Retinal pigment epithelial cell (primary cell): ENCODE measurements at places on chromosomes 7 and 10.

DNA sequence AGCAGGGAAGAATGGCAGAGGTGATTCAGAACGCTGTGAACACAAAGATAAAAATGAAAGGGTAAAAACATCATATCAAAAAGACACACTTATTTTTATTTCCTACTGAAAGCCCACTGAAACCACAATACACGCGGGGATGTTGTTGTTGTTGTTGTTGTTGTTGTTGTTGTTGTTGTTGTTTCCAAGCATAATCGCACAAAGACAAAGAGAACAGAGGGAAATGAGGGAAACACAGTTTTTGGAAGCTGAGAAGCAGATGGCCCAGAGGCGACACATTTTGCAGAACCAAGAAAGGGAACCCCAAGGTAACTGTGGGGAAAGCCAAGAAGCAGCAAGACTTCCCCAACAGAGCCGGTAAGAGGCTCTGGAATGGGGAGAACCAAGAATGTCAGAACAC lies 113.9 kb downstream of the PARD3 start:
- no peak for DNase-seq

- DNase-seq, result no peak
Measured at GRCh38 chr10:104329735-104330134, 8.5 kb downstream of the ITPRIP start.

- DNase-seq, result no peak
Measured at GRCh38 chr10:88687853-88688467, 18.1 kb upstream of the LIPK start.

DNA sequence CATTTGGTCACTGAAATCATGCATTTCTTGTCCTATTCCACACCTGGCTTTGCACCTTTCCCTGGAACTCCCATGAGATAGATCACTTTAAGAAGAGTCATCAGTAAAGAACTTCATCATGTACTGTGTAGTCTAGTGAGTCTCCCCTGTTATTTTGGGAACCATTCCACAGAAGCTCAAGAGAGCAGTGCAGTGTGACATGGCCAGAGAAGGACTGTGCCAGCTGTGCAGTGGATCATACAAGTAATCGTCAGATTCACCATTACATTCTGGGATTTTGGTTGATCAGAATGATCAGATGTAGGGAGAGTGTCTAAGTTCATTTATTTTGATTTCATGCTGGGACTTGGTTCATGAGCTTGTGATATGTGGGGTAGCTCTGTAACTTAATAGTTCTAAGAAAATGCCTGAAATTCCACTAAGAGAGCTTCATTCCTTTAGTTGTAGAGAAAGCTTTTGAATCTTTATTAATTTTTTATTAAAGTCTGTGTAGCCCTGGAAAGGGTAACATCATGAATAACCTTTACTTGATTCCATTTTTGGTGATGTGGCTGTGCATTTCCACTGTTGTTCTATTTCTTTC lies 166.8 kb downstream of the SUGCT start:
- no peak for DNase-seq

- DNase-seq, result no peak
Measured at GRCh38 chr7:87119581-87119980, 32.7 kb upstream of the DMTF1 start.

- DNase-seq, result no peak
Measured at GRCh38 chr10:126135941-126136595, 239.7 kb downstream of the FANK1 start.

GRCh38 chr7:56290548-56290947 lies 174.3 kb upstream of the NUPR2 start:
- no peak for DNase-seq

DNA sequence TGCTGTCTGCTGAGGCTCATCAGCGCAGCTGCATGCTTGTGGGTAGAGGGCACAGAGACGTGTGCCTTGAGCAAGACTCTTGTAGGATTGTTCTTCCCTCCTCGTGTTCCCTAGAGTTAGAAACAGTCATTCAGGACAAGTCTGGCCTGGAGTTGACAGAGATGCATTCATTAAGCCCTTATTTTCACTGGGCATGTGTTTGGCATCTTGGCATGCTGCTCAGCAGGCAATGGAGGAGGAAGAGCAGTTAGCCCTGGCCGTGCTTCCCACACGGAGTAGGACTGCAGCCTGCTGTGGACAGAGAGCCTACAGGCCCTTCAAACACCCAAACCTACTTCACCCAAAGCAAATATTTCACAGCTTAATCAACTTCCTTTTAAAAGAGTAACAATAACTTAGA lies 73.0 kb upstream of the GJD4 start:
- no peak for DNase-seq

GRCh38 chr7:141462958-141463357 lies 88.3 kb upstream of the AGK start:
- DNase-seq, result no peak

- DNase-seq, result no peak
Measured at GRCh38 chr10:130026670-130027456, 62.8 kb upstream of the EBF3 start.

DNA sequence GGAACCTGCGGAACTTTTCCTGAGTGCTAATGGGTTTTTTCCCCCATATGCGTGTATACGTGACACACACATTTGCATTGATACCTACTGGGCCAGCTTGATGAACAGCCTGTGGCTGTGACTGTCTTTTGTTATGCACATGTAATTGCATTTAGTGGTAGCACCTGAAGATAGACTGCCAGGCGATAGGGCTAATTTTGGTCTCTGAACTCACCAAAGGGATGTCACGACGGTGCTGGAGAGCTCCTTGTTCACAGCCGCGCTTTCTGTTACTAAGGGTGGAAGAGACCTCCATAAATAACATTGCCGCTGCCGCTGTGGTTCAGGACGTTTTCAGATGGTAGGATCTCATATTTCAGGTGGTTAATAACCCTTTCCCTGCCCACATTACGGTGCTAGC lies 133.2 kb downstream of the CAMK1D start:
- no peak for DNase-seq

- DNase-seq, result no peak
Measured at GRCh38 chr7:121398246-121398645, 2.1 kb upstream of the FAM3C start.

DNA sequence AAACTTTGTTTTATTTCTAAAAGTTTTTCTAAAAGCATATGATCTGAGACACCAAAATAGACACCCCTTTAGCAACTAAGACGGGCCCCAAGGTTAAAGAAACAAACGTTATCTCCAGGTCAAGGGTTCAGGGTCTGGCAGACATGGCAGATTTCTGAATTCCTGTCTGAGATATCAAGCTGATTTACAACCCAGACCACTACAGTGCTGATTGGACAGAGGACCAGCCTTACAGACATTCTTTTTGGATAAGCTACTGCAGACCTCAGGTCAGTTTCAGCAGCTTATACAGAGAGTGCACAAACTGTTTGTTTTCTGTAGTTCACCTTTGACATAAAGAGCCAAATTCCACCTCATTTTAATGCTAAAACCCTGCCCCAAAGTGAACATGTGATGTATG lies 34.8 kb downstream of the SVOPL start:
- peak; percentile 58 for DNase-seq

DNA sequence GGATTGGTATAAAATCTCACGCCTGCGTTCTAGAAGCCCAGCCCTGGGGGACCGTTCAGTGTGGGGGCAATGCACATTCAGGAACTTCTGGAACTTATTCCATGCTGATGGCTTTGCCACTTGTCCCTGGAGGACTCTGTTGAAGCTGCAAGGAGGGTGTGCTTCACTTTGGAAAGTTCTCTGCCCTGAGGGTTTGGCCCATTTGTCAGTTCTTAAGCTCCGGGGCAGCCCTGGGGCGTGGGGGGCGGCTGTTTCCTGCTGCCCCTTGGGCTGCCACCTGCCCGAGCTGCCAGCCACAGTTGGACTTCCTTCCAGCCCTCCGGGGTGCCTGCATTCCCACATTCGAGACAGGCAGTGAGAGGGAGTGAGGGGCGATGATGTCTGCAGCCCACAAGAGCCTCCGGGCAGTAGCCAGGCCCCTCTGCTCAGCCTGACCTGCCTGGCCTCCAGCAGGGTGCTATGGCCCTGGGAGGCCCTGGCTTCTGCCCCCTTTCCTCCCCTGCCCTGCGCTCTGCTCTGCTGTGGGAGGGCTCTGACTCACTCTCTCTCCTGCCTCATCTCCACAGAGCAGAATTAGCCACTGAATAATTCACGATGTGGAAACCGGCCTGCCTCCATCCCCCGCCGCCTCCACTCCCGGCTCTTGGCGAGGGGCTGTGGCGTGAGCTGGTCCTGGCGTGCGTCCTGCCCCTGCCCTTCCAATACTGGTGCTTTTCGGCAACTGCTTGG lies 1.9 kb downstream of the TTYH3 start:
- no peak for DNase-seq

GRCh38 chr10:88819290-88819689 lies 16.8 kb downstream of the LIPM start:
- no peak for DNase-seq

- DNase-seq, result no peak
Measured at GRCh38 chr7:120171406-120171805, 101.6 kb upstream of the KCND2 start.

DNA sequence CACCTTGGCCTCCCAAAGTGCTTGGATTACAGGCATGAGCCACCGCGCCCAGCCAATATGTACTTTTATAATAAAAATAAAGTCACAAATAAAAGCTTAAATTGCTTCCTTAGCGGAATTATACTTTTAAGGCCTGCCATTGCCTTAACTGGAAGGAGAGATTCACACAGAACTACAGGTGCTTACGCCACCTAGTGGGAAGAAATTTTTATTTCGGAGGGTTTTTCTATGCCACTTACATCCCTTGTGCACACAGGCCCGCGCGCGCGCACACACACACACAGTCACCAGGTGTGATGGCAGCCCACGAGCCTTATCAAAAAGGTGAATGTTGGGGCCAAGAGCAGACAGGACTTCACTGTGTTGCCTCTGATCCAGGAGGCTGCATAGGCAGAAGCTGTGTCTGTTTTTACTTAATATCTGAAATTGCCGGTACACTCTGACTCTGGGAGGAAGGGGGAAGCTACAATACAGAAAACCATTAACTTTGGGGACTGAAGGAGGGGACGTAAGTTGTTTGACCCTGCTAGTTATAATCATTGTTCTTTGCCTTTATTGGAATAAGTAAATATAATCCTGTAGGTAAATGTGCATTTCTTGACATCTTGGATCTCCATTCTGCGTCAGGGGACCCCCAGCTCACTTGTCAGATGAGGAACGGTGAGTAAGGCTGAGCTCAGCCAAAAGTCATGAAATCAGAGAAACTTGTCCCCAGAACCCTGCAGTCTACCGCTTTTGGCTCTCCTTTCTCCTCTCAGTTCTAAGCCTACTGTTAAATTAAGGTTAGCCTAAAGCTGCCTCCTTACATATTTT lies 87.1 kb downstream of the SLC16A9 start:
- DNase-seq, result peak; percentile 24

DNA sequence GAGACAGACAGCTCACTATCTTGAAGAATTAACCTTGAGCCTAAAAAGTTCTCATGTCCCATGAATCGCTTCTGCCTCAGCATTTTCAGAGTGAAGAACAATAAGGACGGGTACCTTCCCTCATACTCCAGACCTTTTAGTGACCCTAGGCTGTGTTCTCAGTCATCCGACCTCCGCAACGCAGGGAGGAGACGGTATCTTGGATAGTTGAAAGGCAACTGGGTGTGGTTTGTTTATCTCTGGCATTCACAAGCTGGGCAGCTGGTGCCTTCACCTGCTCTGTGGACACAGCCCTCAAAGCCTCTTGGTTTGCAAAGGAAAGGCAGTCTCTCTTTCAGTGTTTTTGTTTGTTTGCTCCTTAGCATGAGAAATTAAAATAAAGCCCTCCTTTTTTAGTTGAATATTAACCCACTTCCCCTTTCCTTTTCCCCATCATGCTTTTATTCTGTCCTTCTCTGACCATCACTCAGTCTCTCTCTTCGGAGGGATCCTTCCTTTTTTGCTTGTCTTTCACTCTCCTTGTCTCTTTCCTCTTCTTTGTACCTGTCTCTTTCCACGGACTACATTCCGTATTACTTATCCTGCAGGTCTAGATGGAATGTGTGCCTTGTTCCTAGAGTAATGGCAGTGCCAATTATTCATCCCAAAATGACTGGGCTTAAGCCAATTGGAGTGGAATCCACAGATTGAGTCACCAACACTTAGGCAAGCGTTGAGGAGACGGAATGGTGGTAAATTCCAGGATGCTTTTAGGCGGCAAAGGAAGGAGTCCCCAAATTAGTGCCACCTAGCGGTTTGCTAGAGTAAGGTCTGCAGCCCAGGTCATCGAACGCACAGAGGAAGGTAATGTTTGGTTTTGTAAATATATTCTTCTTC lies 45.8 kb downstream of the PRR15 start:
- no peak for DNase-seq

DNA sequence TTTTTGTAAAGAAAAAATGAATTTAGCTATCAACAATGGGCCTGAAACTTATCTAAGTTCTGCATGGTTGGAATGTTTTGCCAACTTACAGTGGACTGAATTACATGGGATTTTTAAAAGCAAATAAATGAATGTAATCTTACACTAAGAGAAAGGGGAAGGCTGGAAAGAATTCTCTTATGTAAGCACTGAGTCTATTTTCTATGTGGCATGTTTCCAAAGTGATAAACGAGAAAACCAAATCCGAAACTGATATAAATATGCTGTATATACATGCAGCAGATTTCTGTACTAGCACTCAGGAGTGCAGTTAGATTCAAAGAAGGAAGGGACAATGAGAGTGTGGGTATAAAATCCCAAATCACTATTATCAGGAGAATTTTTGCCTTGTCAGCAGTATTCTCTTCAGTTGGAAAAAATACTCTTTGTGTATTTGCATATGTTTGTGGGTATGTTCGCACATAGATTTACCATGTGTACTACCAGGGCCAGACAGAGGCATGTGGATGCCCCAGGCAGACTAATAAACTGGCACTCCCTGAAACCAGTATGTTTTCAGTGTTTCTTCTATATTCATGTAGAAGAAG lies 334.3 kb upstream of the SEMA3D start:
- DNase-seq, result no peak

- no peak for DNase-seq
Measured at GRCh38 chr10:132134241-132135052, 52.3 kb upstream of the DPYSL4 start.

GRCh38 chr10:121211446-121211845 lies 360.3 kb downstream of the WDR11 start:
- DNase-seq, result no peak

GRCh38 chr7:151205730-151206129 lies 4.6 kb downstream of the H2BK1 start:
- DNase-seq, result no peak

GRCh38 chr10:131310551-131311401 lies 745 bp downstream of the TCERG1L start:
- DNase-seq, result no peak

DNA sequence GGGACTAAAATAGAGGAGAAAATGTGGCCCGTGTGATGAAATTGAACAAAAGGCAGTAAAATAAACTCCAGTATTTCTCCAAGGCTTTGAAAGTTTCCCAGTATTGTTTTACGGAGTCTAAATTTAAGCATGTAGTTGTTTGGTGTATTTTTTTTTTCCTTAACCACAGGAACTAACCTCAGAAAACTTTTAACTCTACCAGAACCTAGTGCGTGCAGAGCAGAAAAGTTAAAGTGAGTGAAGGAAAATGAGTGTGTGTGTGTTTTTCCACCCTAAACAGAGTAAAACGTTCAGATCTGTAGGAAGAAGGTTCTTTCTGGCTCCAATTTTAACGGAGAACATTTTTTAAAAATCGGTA lies 812 bp downstream of the PROSER2 start:
- no peak for DNase-seq
